Esophagus muscularis mucosa (tissue), 4 donors: ENCODE measurements at places on chromosomes 1 and 21. TPM values are rescaled to one million over a fixed set of nuclear protein-coding genes. Genes with fewer than 3 reads are reported as not detected.

- DNase-seq: no peak
- peak overlapping the region; percentile 12 for H3K27ac ChIP-seq
- no peaks in the 10 kb centered on the region for H3K36me3 ChIP-seq
- no peak overlapping the region for H3K4me3 ChIP-seq
- H3K4me1 ChIP-seq: no peaks in the 10 kb centered on the region
Observed at GRCh38 chr1:217188280-217189237, 442.3 kb downstream of the GPATCH2 start.

- no peak overlapping the region for H3K27ac ChIP-seq
- no peaks in the 10 kb centered on the region for H3K36me3 ChIP-seq
Observed at GRCh38 chr1:68011657-68012375, 38.6 kb downstream of the DIRAS3 start.

DNA sequence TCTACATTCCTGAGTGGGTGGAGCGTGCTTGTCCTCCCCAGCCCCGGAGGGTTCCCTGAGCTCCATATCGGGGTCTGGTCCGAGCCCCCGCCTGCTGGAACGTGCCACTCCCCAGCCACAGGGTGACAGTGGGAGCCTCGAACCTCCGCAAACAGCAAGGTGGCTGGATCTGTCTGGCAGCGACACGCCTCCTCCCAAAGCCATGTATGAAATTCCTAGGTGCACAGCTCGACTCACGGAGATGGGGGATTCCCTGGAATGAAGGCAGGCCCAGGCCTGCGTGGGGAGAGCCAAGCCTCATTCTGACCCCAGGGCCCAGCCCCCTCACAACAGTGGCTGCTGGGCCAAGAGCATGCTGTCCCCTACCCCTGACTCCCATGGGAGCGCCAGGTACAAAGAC lies 32.9 kb downstream of the TP73 start:
- H3K36me3 ChIP-seq: no peaks in the 10 kb centered on the region
- H3K27ac ChIP-seq: no peak overlapping the region
- H3K4me1 ChIP-seq: peaks cover 5% of the 10 kb centered on the region
- H3K4me3 ChIP-seq: no peak overlapping the region
- DNase-seq: no peak

GRCh38 chr1:55860326-55860725 lies 645.2 kb upstream of the USP24 start:
- no peaks in the 10 kb centered on the region for H3K27me3 ChIP-seq
- H3K4me3 ChIP-seq: no peak overlapping the region
- H3K36me3 ChIP-seq: no peaks in the 10 kb centered on the region
- DNase-seq: no peak
- H3K4me1 ChIP-seq: no peaks in the 10 kb centered on the region
- no peak overlapping the region for H3K27ac ChIP-seq

DNA sequence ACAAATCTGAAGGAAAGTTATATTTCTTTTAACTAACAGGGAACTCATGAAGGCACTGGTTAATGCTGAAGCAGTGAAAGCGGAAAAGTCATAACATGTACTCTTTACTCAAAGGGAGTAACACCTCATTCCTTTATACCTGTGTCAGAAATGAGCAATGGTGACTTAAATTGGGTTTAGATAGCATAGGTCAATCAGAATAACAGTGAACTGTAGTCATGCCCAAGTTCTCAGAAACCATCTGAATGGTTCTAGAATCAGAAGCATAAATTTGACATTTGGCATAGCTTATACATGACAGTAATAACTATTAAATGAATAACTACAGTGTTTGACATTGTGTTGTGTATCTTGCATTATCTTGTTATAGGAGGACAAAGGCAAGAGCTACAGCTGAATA lies 382.0 kb downstream of the NUF2 start:
- H3K4me1 ChIP-seq: no peaks in the 10 kb centered on the region
- H3K27ac ChIP-seq: no peak overlapping the region

DNA sequence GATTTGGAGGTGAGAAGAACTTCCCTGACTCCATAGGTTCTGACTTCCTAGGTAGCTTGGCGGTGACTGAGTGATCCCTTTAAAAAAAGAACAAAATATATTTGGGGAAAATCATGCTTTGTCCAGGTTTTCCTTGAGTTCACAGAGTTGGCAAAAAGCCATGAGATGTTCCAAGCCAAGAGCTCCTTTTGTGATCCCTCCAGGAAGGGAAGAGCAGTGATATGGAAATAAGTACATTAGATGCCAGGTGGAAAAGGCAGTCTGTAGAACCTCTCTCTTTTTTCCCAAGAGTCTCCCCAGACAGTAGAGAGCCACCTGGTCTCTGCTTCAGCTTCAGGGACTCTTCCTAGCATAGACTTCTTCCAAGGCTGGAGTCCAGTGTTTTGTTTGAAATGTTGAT lies 10.2 kb downstream of the TLCD4 start:
- H3K27me3 ChIP-seq: no peaks in the 10 kb centered on the region
- no peaks in the 10 kb centered on the region for H3K4me1 ChIP-seq
- H3K4me3 ChIP-seq: no peak overlapping the region
- no peak for DNase-seq
- H3K27ac ChIP-seq: no peak overlapping the region

- H3K4me3 ChIP-seq: no peak overlapping the region
- DNase-seq: no peak
- H3K36me3 ChIP-seq: no peaks in the 10 kb centered on the region
- no peaks in the 10 kb centered on the region for H3K27me3 ChIP-seq
Observed at GRCh38 chr1:66400660-66401059, 133.3 kb upstream of the SGIP1 start.

DNA sequence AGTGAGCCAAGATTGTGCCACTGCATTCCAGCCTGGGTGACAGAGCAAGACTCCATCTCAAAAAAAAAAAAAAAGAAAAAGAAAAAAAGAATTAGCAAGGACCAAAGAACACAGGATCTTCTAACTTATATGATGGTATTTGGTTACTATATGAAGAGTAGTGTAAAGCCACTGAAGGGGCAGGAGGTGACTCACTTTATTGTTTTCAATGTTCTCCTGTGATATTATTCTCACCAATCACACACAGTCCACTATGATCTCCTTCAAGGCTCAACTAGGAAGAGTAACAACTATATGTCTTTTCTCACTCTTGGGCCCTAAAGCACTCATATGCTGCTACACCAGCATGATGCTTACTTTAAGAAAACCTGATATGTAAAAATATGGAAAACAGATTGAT lies 26.7 kb downstream of the RC3H1 start:
- DNase-seq: no peak
- peaks cover 29% of the 10 kb centered on the region for H3K36me3 ChIP-seq
- H3K4me1 ChIP-seq: peaks cover 16% of the 10 kb centered on the region
- no peak overlapping the region for H3K27ac ChIP-seq
- H3K4me3 ChIP-seq: no peak overlapping the region

DNA sequence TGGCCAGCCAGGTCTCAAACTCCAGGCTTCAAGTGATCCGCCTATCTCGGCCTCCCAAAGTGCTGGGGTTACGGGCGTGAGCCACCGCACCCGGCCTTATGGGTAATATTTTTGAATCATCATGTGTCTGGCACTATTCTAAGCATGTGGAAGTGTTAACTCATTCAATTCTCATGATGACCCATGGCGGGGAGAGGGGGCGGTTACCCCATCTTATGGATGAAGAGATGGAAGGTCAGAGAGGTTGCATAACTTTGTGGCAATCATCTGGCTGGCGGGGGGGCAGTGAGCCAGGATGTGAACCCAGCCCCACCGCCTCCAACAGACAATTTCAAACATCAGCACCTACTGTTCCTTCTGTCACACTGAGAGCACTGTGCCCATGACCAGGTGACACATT lies 11.5 kb upstream of the TAS1R2 start:
- peaks cover 3% of the 10 kb centered on the region for H3K4me1 ChIP-seq
- H3K36me3 ChIP-seq: peaks cover 17% of the 10 kb centered on the region
- H3K27ac ChIP-seq: no peak overlapping the region
- no peaks in the 10 kb centered on the region for H3K27me3 ChIP-seq
- DNase-seq: no peak

- H3K4me3 ChIP-seq: no peak overlapping the region
- no peak overlapping the region for H3K27ac ChIP-seq
- no peaks in the 10 kb centered on the region for H3K4me1 ChIP-seq
- DNase-seq: no peak
- H3K27me3 ChIP-seq: no peaks in the 10 kb centered on the region
Observed at GRCh38 chr21:35833388-35833787, 226.9 kb downstream of the SETD4 start.

DNA sequence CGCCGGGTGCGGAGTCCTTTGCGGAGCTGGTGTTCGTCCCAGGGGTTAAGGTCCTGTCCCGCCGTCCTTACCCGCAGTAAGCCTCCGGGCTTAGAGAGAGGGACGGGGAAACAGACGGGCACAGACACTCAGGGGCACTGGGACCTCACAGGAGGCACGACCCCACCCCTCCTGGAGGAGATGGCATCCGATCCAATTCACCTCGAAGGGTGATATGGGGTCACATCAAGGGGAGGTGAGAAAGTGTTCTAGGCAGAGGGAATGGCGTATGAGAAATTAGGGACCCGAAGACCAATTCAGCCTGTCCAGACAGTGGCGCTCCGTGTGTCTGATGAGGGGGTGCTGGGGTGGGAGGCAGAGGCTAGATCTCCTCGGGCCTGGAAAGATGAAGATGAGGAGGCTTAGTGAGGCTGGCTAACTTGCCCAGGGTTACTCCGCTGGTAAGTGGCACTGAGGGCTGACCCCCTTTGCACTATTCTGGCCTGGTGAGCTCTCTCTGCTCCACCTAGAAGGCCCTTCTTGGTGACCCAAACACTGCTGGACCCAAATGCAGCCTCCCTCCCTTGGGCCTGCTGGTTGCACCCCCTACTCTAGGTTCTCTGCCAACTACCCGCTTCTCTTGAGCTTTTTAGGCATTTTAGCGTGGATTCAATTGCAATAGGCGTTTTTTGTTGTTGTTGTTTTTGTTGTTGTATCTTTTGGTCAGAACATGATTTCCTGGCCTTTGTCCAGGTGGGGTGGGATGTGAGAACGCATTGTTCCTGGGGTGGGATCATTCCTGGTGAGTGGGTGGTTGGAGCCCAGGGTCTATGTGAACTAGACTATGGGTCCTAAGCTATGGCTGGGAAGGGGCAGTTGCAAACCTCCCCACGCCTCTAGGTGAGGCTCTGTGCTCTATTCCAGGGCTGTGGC lies 12.3 kb downstream of the BTBD19 start:
- H3K36me3 ChIP-seq: no peaks in the 10 kb centered on the region
- H3K27ac ChIP-seq: peak overlapping the region; percentile 91
- no peaks in the 10 kb centered on the region for H3K27me3 ChIP-seq
- DNase-seq: no peak

- H3K27ac ChIP-seq: peak overlapping the region; percentile 80
- H3K4me1 ChIP-seq: peaks cover 54% of the 10 kb centered on the region
- no peak overlapping the region for H3K4me3 ChIP-seq
- H3K27me3 ChIP-seq: no peaks in the 10 kb centered on the region
Observed at GRCh38 chr21:39319251-39319756, 5.9 kb upstream of the BRWD1 start.

DNA sequence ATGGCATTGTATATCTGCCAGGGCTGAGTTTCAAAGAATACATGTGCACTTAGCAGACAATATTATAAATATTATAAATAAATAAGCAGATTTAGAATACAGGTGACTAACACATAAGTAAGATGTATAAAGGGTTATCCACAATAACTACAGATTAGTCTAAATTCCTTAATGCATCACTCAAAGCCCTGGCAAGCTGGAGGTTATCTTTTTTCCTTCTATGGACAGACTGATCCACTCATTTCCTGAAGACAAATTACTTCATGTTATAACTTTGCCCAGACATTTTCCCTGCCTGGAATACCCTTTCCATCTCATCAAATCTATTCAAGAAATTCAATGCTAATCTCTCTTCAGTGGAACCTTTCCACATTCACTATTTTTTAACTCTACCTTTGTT lies 38.8 kb downstream of the LUZP1 start:
- H3K27ac ChIP-seq: no peak overlapping the region
- H3K4me3 ChIP-seq: no peak overlapping the region
- H3K36me3 ChIP-seq: no peaks in the 10 kb centered on the region
- H3K4me1 ChIP-seq: no peaks in the 10 kb centered on the region

The NTNG1 gene
- total RNA-seq: 0.78 TPM

The NBPF6 gene
- not detected for total RNA-seq

The TMEM79 gene
- 0.99 TPM for total RNA-seq

The ERICH3 gene
- not detected for total RNA-seq

The TOR3A gene
- 39.5 TPM for total RNA-seq

The S100A13 gene
- total RNA-seq: 83.0 TPM

The STIL gene
- 0.57 TPM for total RNA-seq
